ENCODE measurements at places on chromosomes 11 and 22. TPM values are rescaled to one million over a fixed set of nuclear protein-coding genes. Genes with fewer than 3 reads are reported as not detected.

GRCh38 chr11:17683377-17684161 is 35.8 kb upstream of the MYOD1 start:
- peak; percentile 92 for DNase-seq

DNA sequence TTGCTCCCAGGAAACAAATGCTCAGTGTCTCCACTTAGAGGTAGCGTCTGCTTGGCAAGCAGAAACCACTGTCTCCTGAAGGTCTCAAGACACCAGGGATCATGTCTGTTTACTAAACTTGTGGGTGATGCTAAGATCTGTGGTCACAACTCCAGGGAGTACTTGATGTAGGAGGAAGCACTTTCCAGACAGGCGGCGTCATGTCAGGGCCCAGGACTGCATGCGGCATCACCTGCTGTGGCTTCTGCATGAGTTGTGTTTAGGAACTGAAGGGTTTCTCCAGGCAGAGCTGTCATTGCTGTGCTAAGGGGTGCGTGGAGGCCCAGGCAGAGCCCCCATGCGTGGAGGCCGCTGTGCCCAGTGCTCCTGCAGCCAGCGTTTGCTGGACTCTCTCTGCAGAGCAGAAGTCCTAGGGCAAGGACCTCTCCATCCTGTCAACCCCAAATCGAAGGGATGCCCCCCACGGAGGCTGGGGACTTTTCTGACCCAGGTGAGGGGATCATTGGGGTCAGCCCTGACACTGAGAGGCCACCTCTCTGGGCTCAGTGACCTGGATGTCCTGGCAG is 8.1 kb upstream of the PANX2 start:
- DNase-seq, result no peak

DNA sequence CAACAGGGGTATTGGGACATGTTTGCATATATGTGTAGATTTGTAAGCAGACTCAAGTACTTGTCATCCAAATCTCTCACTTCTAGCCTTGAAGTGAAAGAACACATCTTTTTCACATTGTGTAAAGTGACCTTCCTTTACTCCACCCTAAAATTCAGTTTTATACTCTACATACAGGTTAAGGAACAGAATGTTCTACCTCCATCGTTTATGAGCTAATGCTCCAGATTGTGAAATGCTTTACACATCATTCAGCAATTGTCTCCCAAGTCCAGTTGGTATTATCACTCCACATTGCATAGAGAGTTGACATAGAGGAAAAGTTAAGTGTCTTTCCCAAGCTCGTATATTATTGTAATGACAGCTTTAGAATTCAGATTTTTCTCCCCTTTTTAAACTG is 46.1 kb upstream of the BLID start:
- no peak for DNase-seq

DNA sequence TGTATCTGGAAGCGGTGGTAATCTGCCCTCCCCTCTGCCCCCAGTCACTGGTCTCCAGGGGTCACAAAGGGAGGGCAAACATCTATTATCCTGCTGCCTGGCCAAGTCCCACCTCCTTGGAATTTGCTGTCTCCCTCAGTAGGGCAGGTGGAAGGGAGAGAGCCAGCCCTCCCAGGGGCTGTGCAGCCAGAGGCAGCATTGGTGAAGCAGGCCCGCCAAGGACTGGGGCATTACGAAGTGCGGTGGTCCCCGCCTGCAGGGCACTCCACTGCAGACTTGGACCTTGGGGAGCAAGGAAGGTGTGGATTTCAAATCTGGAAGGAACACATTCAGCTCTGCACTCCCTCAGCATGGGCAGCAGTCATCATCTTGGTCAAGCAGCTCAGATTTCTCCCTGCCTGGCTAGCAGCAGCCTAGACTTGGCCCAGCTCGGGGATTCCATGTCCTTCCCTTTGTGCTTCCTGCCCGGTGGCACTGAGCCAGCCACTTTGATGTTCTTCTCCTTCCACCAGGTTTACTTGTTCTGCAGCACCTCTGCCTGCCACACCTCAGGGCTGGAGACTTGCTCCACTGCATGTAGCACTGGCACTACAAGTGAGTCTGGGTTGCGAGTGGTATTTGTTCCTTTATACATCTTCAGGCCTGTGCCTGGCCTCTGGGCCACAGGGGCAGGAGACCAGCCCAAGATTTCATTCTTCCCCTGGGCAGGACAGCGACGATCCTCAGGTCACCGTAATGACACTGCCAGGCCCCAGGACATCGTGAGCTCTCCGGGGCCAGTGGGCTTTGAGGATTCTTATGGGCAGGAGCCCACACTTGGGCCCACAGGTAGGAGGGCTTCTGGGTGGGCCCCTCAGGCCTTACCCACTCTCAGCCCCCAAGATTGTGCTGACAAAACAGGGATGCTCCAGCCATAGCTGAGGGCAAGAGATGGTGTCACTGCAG is 7.4 kb downstream of the ZP1 start:
- DNase-seq, result no peak

- no peak for DNase-seq
These were observed 4.8 kb downstream of the SMTN start for GRCh38 chr22:31085928-31086327.

- DNase-seq, result no peak
These were observed 60.1 kb downstream of the PRR5L start for GRCh38 chr11:36356201-36356600.

- DNase-seq, result no peak
These were observed 13.8 kb downstream of the GGT5 start for GRCh38 chr22:24230911-24231656.

GRCh38 chr11:27468209-27468994 is 4.2 kb downstream of the LGR4 start:
- DNase-seq, result peak; percentile 48

NXPE4 gene
- total RNA-seq, result not detected

OOSP4B gene
- total RNA-seq, result not detected

SMC1B gene
- total RNA-seq, result not detected

RIMBP3C gene
- 0.50 TPM for total RNA-seq

GTSE1 gene
- total RNA-seq, result 13.7 TPM

OR52H1 gene
- total RNA-seq, result not detected

SMTN gene
- total RNA-seq, result 61.1 TPM

PRG3 gene
- total RNA-seq, result not detected

MS4A1 gene
- not detected for total RNA-seq

PANX3 gene
- not detected for total RNA-seq

HSPB2 gene
- not detected for total RNA-seq

All from A172 (cell line).